ENCODE measurements at places on chromosomes 4 and X.

GRCh38 chr4:107718351-107718965 is 1.6 kb downstream of the PAPSS1 start:
- DNase-seq = no peak

GRCh38 chrX:130861462-130861861 is 41.5 kb downstream of the ENOX2 start:
- no peak for DNase-seq

DNA sequence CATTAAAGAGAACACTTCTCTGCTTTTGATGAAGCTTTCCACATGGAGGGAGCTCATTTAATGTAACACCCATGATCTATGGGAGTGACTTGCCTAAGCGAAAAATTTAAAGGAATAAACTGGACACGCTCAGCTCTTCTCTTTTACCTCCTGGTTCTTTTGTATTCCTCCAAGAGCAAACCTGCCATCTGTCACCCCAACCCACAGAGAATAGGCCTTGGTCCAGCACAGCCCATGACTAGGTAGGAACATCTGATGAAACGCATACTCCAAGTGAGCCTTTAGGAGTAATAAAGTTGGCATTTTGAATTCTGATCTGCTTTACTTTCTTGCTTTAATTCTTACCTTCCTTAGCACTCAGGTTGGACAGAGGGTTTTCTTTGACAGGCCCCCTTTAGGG is 389.0 kb downstream of the HNRNPD start:
- DNase-seq = no peak

DNA sequence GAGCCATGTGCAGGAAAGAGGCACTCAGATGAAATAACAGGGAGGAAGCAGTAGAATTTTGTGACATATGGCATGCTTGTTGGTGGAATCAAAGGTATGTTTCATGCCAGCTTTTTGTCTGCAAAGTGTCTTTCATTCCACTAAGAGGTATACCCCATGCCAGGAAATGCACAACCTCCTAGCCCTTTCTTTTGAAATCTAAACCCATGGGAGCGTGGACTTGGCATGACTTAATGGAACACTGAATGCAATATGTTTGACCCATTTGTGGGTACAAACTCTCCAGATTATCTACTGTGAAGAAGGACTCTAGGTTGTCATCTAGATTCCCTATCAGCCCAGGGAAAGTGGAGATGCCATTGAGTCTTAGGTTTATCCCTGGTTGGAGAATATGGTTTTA is 338.3 kb upstream of the TEX13C start:
- no peak for DNase-seq

DNA sequence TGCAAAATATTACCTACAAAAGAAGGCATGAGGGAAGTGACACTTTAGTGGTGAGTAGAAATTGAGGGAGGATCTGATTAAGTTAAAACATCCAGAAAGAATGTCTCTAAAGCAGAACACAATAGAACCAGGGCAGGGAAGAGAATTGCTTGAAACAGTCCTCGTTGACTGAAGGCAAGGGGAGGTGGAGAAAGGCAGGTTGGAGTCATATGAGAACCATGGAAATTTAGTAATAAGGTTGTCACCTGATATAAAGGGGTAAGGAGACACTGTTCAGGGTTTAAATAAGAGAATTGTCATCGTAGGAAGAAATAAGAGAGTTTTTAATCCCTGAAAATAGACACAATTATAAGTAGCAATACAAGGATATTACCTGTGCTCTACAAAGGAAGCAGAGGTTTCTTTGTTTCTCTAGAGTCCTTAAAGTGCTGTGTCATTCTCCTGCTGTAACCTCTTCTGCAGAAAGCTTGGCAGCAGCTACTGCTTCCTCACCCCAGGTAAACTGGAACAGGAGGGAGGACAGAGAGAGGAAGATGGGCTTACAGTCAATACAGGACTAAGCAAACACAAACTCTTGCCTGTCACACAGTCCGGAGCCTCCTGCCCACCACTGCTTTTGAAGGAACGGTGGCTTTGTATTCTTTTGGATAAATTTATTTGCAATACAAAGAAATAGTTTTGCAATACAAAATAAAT is 258.4 kb downstream of the PPARGC1A start:
- no peak for DNase-seq

GRCh38 chrX:106933538-106933961 is 13.3 kb downstream of the CLDN2 start:
- DNase-seq = no peak

- no peak for DNase-seq
Measured at GRCh38 chrX:71098951-71099506, 3.4 kb downstream of the FOXO4 start.

- DNase-seq = peak; percentile 53
Measured at GRCh38 chr4:118352843-118353533, at the start of gene PRSS12. Gene PRSS12, minus strand, starts transcription at chr4:118353003. Its CDS starts 283 bp downstream, at chr4:118352720.

- no peak for DNase-seq
Measured at GRCh38 chr4:154348657-154349056, 142.9 kb downstream of the DCHS2 start.

- DNase-seq = no peak
Measured at GRCh38 chr4:148632476-148632875, 190.3 kb upstream of the NR3C2 start.

Measured in activated T-cell treated with anti-CD3 and anti-CD28 coated beads, Interleukin-2, amount 50 U/mL, for 1 hour (primary cell).